AG20443 (cell line): ENCODE measurements at places on chromosomes 11 and 22.

GRCh38 chr22:42275176-42275575, 4.7 kb upstream of the TCF20 start:
- no peak for DNase-seq

- DNase-seq: no peak
Observed at GRCh38 chr11:45166604-45166897, 20.1 kb downstream of the PRDM11 start.

GRCh38 chr11:69931994-69932910, 113.0 kb upstream of the FGF3 start:
- DNase-seq: no peak

DNA sequence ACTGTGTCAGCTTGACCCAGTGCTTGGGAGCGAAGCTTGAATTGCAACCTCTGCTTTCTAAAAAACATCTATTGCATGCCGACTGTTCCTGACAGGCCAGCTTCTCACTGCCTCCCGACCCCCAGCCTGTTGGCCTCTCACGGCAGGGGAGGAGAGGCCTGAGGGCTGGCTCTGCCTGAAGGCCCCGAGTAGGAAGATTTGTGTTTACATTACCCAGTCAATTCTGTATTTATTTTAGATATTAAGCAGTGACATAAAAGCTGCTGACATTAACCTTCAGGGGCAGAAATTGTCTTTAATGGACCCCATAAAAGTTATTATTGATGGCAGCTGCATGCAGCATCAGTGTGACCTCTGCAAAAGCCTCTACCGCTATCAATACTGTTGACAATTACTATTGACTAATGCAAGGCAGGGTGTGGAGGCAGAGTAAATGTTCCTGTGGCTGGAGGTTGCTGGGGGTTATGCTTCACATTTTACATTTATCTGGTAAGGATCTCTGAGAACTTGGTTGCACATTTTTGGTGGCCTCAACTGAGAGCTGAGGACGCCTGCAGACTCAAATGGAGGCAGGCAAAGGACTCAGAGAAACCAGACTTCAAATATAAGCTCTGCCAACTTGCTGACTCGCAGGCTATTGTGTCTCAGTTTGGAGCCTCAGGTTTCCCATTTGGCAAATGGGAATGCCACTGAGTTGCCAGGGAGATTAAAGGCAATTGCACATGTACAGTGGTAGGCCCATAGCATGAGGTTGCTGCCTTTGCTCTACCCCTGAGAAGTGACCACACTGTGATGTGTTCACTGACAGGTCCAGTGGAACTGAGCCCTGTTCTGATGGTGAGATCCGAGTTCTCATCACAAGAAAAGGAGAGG, 380.5 kb downstream of the TENM4 start:
- DNase-seq: no peak

DNA sequence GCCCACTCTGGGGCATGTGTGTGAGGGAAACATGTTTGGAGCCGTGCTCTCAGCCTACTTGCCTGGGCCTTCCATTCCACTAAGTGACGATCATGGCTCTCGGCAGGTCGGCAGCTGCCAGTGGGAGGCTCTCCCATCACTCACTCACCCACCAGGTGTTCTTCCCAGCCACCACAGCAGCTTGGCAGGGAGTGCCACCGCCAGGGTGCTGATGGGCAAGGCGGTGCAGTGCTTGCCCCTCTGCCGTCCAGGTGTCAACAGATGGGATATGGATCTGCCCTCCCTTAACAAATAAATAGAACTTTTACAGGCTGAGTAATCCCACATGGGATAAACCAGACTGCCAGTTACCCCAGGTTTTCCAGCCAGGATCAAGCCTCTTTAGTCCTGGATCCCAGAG, 205.5 kb upstream of the TMEM45B start:
- no peak for DNase-seq
